ENCODE measurements at places on chromosomes 13 and 19. TPM values are rescaled to one million over a fixed set of nuclear protein-coding genes. Genes with fewer than 3 reads are reported as not detected.

- no peak for DNase-seq
Observed at GRCh38 chr13:91381371-91381770, 17.1 kb upstream of the GPC5 start.

DNA sequence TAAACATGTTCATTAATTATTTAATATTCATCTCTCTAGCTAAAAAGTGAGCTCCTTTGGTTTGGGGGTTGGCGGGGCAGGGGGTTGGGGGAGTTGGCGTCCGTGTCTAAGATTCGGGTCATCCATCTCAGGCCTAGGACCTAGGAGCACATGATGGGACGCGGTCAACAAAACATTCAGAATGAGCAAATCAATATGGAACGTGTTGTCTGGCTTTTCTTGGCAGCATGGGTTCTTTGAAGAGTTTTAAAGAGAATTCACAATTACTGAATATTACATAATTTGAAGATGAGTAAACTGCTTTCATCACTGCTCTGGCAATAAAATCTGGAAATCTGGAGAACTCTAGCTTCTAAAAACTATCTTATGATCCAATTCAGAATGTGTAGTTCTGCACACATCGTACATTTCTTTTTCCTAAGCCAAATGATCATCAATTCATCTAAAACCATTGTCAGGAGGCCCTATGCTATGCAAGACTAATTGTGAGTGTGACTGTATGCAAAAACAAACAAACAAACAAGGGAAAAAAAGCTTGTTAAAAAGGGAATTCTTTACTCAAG is 5.4 kb upstream of the ARGLU1 start:
- no peak for DNase-seq

DNA sequence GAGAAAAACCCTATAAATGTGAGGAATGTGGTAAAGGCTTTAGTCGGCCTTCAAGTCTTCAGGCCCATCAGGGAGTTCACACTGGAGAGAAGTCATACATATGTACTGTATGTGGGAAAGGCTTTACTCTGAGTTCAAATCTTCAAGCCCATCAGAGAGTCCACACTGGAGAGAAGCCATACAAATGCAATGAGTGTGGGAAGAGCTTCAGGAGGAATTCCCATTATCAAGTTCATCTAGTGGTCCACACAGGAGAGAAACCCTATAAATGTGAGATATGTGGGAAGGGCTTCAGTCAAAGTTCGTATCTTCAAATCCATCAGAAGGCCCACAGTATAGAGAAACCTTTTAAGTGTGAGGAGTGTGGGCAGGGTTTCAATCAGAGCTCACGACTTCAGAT is 11.7 kb downstream of the ZNF226 start:
- no peak for DNase-seq

DNA sequence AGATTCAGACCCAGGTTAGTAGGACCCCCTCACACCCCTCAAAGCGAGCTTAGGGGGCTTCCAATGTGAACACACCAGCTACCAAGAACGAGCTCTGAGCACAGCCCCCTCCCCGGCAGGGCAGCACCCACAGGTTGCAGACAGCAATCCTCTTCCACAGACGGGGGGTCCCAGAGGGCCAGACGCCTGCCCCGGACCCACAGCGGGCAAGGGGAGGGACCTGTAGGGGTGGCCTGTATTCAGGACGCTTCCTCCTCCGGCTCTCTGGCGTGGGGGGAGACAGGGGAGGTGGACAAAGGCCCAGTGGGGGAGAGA is 4.8 kb downstream of the TTYH1 start:
- DNase-seq, result no peak

DNA sequence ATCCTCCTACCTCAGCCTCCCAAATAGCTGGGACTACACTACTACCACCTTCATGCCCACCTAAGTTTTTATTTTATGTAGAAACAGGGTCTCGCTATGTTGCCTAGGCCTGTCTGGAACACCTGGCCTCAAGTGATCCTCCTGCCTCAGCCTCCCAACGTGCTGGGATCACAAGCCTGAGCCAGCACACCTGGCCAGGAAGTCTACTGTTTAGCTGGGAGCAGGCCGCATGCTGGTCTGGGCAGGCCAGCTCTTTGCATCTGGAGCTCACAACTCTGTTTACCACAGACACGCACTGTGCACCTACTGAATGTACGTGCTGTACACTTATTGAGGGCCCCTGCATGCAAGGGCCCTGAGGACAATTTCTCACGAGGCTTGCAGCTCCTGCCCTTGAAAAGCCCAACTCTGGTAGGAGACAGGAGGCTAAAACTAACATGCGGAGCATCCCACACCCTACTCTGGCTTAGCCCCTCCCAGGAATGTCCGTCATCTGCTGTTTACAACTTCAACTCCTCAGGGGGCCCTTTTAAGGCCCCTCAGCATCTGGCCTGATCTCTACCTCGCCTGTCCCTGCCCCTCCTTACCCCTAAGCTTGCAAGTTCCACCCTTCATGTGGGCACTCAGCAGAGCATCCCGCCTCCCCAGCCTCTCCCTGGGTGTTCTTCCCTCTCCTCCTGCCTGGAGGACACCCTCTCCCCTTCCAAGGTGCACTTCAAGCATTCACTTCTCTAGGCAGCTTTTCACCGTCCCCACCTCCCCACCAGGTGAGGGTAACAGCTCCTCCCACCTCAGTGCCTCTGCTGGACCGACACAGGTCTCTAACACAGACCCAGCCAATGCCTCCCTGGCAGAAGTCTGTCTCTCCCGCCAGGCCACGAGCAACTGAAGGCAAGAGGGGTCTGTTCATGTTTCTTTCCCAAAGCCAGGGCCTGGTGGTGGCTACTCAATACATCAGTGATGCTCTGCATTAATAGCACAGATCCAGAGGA is 114.2 kb upstream of the UQCRFS1 start:
- DNase-seq, result no peak

GRCh38 chr19:3466635-3467034 is 13.7 kb downstream of the SMIM24 start:
- DNase-seq, result no peak

GRCh38 chr13:92473765-92474475 is 752.7 kb upstream of the GPC6 start:
- no peak for DNase-seq

- no peak for DNase-seq
Observed at GRCh38 chr19:4376671-4376990, 23.7 kb downstream of the SH3GL1 start.

DNA sequence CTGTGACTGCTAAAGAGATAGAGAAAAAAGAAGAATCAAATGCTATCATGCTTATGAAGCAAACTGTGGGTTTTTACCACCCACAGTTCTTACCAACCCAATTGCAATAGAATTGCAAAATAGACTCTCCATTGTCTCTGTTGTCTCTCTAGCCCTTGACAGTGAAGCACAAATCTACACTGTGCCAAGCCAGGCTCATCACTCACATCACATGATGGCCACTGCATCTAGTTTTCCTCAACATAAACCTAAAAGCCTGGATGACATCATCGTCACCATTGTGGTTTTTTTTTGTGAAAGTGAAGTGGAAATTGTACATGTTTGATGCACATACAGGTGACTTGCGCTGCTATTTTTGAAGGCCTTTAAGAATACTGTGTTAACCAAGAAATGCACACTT is 56.1 kb downstream of the KL start:
- no peak for DNase-seq

GGN gene
- 0.47 TPM for total RNA-seq

BTBD2 gene
- 32.6 TPM for total RNA-seq

PRKCG gene
- not detected for total RNA-seq

Data from SJSA1 (cell line).